ENCODE measurements at places on chromosomes 2 and 18. TPM values are rescaled to one million over a fixed set of nuclear protein-coding genes. Genes with fewer than 3 reads are reported as not detected.

Gene RFX8
- total RNA-seq = 1.8 TPM

Gene PXDN
- total RNA-seq = 181 TPM

Gene SLC40A1
- 2.0 TPM for total RNA-seq

Gene AQP12B
- not detected for total RNA-seq

Gene SIX3
- not detected for total RNA-seq

Gene DSC2
- not detected for total RNA-seq

Gene SLC5A7
- not detected for total RNA-seq

Gene CDH2
- 22.5 TPM for total RNA-seq

Gene INSIG2
- 4.3 TPM for total RNA-seq

Gene MOGAT1
- total RNA-seq = not detected

Gene ITSN2
- total RNA-seq = 9.5 TPM

Gene EFHD1
- not detected for total RNA-seq

Gene STAT4
- 0.53 TPM for total RNA-seq

Gene C2orf76
- total RNA-seq = 4.3 TPM

Gene MEP1B
- total RNA-seq = not detected

Gene DYSF
- 0.58 TPM for total RNA-seq

Gene CTAGE1
- total RNA-seq = not detected

Gene VWA3B
- not detected for total RNA-seq

Gene SPIRE1
- 22.2 TPM for total RNA-seq

Gene UBR3
- total RNA-seq = 19.0 TPM

Gene IWS1
- 21.6 TPM for total RNA-seq

Gene DLGAP1
- not detected for total RNA-seq

Gene SERPINB10
- total RNA-seq = 0.35 TPM

Gene SPATA3
- not detected for total RNA-seq

Gene GPATCH11
- 4.6 TPM for total RNA-seq

Gene LYG2
- not detected for total RNA-seq

Gene MCEE
- 15.2 TPM for total RNA-seq

Gene TSGA10
- 0.71 TPM for total RNA-seq

Gene REG3G
- total RNA-seq = not detected

Gene SERPINB7
- total RNA-seq = 16.1 TPM

Gene CRYBA2
- total RNA-seq = not detected

Gene ARHGAP28
- total RNA-seq = 7.5 TPM

Gene SLC20A1
- total RNA-seq = 235 TPM

Gene ERBB4
- total RNA-seq = not detected

Gene SGPP2
- not detected for total RNA-seq

Gene PLGLB2
- not detected for total RNA-seq

Gene TCF7L1
- total RNA-seq = 0.35 TPM

Gene RALBP1
- 64.3 TPM for total RNA-seq

Gene CDH19
- total RNA-seq = not detected

Gene OTOS
- total RNA-seq = not detected

Gene CNDP1
- not detected for total RNA-seq

Gene TNS1
- 25.9 TPM for total RNA-seq

Gene LOXL3
- 12.9 TPM for total RNA-seq

Gene CHRND
- total RNA-seq = not detected

Gene ALPP
- not detected for total RNA-seq

Gene PID1
- total RNA-seq = 2.5 TPM

Gene NEU2
- not detected for total RNA-seq

Gene PROM2
- under 0.01 TPM for total RNA-seq

Data from myometrial cell (primary cell).